Stimulated activated CD8-positive, alpha-beta memory T cell treated with anti-CD3 and anti-CD28 coated beads, Interleukin-4, amount 100 ng/mL, for 4 hours (primary cell): ENCODE measurements at places on chromosomes 12 and 14.

DNA sequence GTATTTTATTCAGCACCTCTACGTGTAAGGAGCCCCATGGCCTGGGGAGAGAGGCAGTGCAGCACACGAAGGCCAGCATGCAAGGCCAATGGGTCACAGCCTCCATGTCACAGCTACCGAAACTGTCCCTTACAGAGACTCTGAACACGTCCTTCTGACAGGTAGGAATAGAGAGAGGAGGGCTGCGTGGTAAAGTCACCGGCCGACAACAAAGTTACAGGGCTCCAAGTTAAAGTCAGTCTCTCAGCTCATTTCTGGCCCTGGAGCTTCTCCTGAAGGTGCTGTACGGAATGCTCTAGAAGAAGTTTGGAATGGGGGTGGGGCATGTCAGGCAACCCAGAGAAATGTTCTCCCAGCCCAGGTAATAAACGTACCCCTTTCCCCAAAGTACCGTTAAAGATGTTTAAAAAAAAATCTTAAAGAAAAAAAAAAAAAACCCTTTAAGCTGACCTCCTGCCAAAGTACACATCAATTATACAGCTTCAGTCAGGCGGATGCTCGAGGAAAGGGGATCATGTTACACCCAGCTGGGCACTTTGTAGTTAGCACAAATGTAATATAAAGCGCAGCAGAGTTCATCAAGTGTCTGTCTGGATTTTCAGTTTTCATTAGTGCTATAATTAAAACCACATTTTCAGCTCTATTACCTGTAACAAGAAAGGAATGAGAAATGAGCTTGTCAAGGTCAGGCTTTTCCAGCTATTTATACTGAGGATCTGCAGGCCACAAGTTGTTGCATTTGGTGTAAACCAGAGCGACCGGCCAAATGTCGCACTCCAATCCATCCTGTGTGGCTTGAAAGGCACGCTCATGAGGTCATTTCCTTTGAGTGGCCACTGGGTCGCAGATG lies 53.3 kb upstream of the CDKN3 start:
- no peak for DNase-seq

GRCh38 chr14:102662636-102663430 lies 70.4 kb downstream of the RCOR1 start:
- no peak for DNase-seq

DNA sequence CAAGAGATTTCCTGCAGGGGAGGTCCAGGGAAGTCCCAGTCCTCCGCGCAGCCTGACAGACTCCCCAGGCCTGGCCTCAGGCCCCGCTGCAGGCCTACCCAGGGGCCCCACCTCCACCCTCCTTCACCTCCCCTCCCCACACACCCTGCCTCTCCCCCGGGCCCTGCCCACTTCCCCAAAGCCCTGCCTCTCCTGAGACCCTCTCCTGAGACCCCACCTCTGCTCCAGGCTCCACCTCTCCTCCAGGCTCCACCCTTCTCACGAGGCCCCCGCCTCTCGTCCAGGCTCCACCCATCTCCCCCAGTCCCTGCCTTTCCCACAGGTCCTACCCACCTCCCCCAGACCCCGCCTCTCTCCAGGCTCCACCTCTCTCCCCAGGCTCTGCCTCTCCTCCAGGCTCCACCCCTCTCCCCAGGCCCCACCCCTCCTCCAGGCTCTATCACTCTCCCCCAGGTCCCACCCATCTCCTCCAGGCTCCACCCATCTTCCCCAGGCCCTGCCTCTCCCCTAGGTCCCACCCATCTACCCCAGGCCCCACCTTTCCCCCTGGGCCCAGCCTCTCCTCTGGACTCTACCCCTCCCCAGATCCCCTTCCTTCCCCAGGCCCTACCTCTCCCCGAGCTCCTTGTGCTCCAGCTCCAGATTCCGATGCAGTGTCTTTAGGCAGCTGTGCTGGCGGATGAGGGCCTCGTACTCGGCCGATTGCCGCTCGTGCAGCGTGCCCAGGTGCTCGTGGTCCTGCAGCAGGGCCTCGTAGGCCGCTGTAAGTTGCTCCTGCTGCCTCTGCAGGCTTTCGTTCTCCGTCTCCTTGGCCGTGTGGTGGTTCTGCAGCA lies 58.8 kb upstream of the GPR68 start:
- no peak for DNase-seq

- DNase-seq = no peak
These were observed 205.8 kb upstream of the SLC38A2 start for GRCh38 chr12:46578190-46578982.

- no peak for DNase-seq
These were observed at the start of gene ACOT4 for GRCh38 chr14:73591690-73592449. TSS of gene ACOT4 (plus strand) at chr14:73591873. CDS start at chr14:73591960, 87 bp downstream.

DNA sequence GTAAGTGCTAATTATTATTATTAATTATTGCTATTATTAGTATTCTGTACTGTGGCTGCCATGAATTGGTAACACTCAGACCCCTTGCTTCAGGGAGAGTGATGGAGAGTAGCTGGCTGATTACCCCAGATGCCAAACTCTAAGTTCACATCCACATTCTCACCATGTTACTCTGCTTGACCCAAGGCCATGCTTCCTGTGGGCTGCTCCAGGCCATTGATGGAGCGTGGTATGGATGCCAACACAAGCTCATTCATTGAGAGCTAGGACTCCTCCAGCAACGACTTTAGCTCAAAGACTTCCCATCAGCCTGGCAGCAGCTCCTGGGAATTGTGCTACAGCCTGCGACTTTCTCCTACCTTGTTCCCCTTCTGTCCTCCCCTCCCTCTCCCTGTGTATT lies 233.4 kb downstream of the MSRB3 start:
- no peak for DNase-seq

- DNase-seq = no peak
These were observed 12.1 kb downstream of the SRSF5 start for GRCh38 chr14:69779088-69779487.

DNA sequence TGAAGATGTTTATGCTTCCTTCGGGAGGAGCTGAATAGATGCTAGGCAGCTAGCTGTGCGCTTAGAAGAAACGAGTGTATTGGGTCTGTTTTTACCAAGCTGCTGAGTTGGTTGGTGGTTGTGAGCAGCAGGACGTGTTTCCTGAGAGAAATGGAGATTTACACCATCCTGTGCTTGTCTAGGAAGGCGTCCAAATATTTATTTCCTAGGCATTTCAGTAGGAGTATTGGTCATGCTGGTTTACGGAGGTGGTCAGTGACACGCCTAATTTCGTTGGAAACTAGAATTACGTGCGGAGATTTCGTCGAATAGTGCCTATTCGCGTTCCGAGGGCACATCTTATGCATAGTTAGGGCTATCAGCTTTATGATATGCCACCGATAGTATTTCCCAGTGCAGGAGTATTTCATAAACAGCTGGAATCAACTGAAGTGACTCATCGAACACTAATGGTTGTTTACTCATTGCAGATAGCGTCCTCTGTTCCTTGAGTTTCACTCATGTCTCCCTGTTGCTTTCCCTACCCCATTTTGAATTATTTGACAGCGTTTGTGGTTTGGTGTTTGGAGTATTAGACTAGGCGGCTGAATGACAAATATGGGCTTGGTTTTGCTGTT lies 780 bp downstream of the TBC1D15 start:
- no peak for DNase-seq

DNA sequence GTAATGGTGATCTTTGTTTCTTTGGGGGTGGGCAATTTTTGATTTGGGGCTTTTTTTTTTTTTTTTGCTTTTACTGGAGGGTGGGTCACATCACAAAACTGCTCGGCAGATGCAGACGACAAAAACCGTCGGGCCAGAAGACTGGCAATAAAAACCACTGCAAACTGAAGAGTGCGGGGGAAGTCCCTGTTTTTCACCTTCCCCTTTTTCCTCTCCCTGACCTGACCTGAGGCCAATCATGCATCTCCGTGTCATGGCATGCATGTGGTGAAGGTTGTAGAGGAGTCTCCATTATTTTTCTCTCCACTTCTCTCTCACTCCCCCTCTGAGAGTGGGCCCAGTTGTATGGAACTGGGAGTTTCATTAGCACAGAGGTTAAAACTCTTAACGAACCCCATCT lies 57.5 kb downstream of the AP5M1 start:
- no peak for DNase-seq

DNA sequence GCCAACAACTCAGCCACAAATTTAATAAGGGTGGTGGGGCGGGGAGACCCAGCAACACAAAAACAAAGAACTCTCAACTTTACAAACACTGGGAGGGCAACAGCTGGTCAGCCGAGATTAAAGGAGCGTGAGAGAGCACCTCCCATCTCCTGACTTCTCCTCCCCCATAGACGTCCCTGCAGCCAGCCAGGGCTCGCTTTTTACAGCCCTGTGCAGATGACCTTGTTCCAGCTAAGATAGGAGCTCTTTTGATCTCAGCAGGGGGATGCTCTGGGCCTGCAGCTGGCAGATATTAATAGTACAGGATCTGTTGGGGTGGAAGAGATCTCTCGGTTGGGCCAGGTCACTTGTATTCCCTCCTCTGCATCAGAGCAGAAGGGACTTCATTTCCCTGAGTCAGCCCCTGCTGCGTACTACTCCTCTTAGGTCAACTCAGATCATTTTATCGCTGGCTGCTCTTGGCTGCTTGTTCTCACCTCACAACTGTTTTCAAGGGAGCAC lies 475.8 kb downstream of the RAD51B start:
- DNase-seq = no peak

DNA sequence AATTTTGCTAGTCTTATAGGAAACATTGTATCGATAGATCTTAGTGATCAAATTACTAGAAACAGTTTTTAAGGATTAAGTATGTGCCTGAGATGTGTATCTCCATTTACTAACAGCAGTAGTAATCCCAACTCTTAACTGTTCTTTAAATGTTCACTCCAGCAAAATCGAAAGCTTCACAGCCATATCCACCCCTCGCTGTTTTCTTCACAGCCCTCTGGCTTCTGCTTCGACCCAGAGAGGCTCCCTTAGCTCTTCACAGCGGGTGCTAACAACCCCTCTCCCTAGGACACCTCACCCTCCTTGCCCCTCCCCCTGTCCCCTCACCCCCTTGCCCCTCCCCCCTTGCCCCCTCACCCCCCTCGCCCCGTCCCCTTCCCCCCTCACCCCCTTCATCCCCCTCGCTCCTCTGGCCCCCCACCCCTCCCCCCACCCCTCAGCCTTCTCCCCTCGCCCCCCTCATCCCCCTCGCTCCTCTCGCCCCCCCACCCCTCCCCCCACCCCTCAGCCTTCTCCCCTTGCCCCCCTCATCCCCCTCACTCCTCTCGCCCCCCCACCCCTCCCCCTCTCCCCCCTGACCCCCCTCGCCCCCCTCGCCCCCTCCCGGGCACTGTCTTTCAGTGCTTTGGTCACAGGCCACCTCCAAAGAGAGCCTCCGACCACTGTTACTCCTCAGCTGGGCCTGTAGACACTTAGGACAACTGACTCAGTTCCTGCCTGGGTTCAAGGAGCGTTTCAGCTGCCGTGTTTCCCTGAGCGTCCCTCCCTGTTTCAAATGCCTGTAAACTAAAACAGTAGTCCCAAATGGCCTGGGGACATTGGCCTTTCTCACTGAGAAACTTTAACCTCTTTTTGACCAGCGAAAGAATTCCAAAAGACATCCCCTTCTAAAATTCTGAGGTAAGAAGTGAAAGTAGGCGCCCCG lies 46.0 kb upstream of the DYNC1H1 start:
- no peak for DNase-seq

GRCh38 chr12:92673756-92674155 lies 29.0 kb upstream of the PLEKHG7 start:
- no peak for DNase-seq
